Thoracic aorta (tissue), 2 donors: ENCODE measurements at places on chromosomes 13 and 19. TPM values are rescaled to one million over a fixed set of nuclear protein-coding genes. Genes with fewer than 3 reads are reported as not detected.

DNA sequence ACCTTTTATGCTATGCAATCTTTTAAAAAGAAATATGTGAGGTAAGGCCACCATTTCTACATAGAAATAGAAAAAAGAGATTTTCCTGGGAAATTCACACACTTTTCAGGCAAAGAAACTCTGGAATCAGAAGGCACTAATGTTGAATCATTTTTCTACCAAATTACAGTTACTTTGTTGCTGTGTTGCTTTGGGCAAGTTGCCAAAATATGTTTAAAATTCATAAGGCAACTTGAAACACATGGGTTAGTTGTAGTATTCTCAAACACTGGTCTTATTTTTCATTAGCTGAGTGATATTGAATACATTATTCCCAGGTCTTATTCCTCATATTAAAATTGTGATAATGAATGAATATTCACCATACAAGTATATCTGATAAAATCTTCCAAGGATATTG is 195.0 kb upstream of the SLITRK1 start:
- no peak for DNase-seq
- no peaks in the 10 kb centered on the region for H3K36me3 ChIP-seq
- H3K27ac ChIP-seq: no peak overlapping the region
- no peaks in the 10 kb centered on the region for H3K27me3 ChIP-seq

GRCh38 chr13:112222971-112223370 is 153.2 kb upstream of the SPACA7 start:
- H3K36me3 ChIP-seq: no peaks in the 10 kb centered on the region
- DNase-seq: no peak

GRCh38 chr19:16760990-16761389 is 41.3 kb downstream of the NWD1 start:
- H3K27me3 ChIP-seq: no peaks in the 10 kb centered on the region
- DNase-seq: no peak
- H3K4me1 ChIP-seq: no peaks in the 10 kb centered on the region
- H3K4me3 ChIP-seq: no peak overlapping the region
- H3K27ac ChIP-seq: no peak overlapping the region
- H3K36me3 ChIP-seq: no peaks in the 10 kb centered on the region

DNA sequence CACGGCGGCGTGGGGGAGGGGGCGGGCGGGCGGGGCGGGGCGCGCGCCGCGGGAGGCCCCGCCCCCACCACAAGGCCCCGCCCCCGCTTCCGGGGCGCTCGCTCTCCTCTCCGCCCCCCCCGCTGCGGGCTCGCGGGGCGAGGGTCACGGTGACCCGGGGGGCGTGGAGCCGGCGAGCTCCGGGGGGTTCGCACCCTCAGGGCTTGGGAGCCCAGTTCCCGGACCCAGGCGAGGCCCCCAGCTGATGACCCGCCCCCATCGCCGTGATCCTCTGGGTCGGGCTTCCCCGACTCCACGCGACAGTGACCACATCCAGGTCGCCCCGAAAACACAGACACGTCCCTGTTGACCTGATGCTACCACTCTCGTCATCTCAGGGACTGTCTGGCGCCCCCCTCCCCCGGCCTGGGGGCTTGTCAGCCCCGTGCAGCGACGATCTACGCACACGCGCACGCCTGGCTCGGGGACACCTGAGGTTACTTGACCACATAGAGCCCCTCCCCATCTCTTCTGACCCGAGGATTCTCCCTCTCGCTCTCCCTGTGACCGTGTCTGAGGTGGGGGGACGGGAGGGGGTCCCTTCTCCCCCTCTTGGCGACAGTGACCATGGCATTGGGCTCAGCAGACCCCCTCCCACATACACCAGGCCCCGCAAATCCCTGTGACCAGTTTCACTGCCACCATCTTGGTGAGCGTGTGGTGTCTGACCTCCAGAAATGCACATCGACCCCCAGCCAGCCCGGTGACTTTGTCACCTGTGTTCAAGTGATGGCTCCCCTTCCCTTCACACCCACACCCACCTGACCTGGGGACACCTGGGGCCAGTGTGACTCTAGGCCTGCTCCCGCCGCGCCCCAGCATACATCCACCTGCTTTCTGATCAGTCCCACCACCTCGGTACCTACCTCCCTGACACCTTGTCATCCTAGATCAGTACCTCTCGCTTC is 670 bp downstream of the MAP2K7 start:
- H3K4me1 ChIP-seq: peaks cover 43% of the 10 kb centered on the region
- H3K4me3 ChIP-seq: peak overlapping the region; percentile 76
- H3K27ac ChIP-seq: peak overlapping the region; percentile 64
- H3K27me3 ChIP-seq: no peaks in the 10 kb centered on the region
- no peaks in the 10 kb centered on the region for H3K36me3 ChIP-seq
- DNase-seq: no peak

DNA sequence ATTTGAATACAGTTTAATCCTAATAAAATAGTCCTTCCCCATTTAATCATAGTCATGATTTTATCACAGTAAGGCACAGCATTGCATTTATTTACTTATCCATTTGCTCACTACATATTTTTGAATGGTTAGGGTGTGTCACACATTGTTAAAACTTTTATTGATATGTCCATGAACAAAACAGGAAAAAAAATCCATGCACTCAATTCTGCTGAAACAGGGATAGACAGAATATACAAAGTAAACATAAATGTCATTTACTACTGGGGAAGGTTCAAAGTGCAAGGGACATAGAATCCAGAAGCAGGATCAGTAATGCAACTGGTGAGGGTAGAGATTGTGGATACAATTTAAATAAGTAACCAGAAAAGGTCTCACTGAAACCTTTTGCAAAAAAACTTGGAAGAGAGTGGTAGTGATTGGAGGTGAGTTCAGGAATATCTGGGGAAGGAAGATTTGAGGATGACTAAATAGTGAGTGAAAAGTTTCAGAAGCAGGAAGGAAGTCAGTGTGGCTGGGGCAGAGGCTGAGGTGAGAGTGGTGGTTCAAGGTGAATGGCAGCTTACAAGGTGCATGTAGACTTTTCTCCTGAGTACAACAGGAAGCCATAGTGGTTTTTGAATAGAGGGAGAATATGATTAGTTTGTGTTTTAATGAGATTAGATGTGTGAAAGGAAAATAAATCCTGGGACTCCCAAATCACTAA is 387.2 kb upstream of the ATXN8OS start:
- no peak for DNase-seq
- no peaks in the 10 kb centered on the region for H3K4me1 ChIP-seq
- H3K27me3 ChIP-seq: no peaks in the 10 kb centered on the region
- H3K4me3 ChIP-seq: no peak overlapping the region
- H3K27ac ChIP-seq: no peak overlapping the region

GRCh38 chr19:10555610-10555973 is 10.2 kb downstream of the KRI1 start:
- no peak overlapping the region for H3K27ac ChIP-seq
- DNase-seq: no peak
- no peaks in the 10 kb centered on the region for H3K4me1 ChIP-seq
- no peaks in the 10 kb centered on the region for H3K27me3 ChIP-seq

- H3K27me3 ChIP-seq: no peaks in the 10 kb centered on the region
- H3K4me3 ChIP-seq: no peak overlapping the region
- H3K27ac ChIP-seq: no peak overlapping the region
- peaks cover 15% of the 10 kb centered on the region for H3K36me3 ChIP-seq
- no peak for DNase-seq
Observed at GRCh38 chr19:14478113-14478545, 3.0 kb upstream of the PTGER1 start.

GRCh38 chr13:97124915-97125809 is 97.0 kb upstream of the MBNL2 start:
- H3K36me3 ChIP-seq: no peaks in the 10 kb centered on the region
- peaks cover 24% of the 10 kb centered on the region for H3K4me1 ChIP-seq
- no peak for DNase-seq
- no peak overlapping the region for H3K4me3 ChIP-seq

DNA sequence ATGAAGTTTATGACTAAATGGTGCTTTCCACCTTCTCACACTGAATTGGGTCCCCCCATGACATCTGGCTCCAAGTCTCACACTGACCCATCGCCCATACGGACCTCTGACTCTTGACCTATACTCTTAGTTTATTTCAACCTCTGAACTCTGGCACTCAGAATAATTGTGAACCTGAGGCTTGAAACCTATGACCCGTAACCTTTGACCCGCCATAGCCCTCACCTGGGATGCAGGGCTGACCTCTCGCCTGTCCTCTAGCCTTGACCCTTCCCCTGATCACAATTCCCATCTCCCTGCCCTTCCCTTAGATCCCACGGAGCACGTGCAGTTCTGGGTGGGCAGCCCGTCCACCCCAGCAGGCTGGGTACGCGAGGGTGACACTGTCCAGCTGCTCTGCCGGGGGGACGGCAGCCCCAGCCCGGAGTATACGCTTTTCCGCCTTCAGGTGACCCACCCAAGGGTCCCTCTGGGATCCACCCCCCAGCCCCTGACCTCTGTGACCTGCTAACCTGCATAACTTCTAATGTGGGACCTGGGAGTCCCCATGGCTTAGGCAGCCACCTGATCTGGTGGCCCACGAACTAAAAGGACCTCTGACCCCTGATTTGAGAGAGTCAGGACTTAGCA is 5.1 kb downstream of the BCAM start:
- no peak for DNase-seq
- H3K4me1 ChIP-seq: peaks cover 5% of the 10 kb centered on the region
- no peak overlapping the region for H3K27ac ChIP-seq
- H3K4me3 ChIP-seq: no peak overlapping the region
- H3K27me3 ChIP-seq: no peaks in the 10 kb centered on the region

DNA sequence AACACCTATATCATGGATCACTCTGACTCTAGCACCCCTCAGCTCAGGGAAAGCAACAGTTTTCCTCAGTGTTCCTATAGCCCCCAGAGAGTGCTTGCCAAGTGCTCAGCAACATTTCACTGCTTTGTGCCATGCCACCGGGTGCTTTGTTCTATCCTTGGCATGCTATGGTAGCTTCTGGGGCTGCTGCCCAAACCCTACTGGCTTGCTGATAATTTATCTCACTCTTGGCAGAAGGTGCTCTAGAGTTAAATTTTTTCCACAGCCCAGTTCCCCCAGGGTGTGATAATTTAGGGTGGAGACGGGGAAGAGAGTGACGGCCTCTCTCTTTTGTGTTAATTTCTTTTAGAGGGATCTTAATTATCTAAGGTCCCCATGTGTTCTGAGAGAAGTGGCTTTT is 12.6 kb upstream of the CSNK1A1L start:
- no peak overlapping the region for H3K27ac ChIP-seq
- no peak overlapping the region for H3K4me3 ChIP-seq
- H3K36me3 ChIP-seq: no peaks in the 10 kb centered on the region
- no peaks in the 10 kb centered on the region for H3K27me3 ChIP-seq
- DNase-seq: no peak

DNA sequence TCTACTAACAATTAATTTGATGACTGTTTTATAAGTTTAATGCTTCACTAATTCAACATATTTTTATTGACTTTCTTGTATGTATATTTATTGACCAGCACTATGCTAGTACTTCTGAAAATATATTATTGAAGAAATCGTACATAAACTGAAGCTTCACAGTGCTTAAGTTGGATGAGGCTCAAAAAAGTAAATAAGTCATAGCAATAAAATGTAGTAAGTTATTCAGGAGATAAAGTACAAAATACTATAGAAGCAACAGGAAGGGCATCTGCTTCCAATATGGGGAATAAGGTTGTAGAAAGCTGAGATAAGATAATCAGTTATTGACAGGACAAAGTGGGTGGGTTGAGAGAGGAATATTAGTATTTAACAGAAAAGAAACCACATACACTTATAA is 944.9 kb upstream of the MIR17HG start:
- H3K4me1 ChIP-seq: no peaks in the 10 kb centered on the region
- H3K36me3 ChIP-seq: no peaks in the 10 kb centered on the region
- H3K27me3 ChIP-seq: no peaks in the 10 kb centered on the region
- DNase-seq: no peak
- H3K27ac ChIP-seq: no peak overlapping the region
- H3K4me3 ChIP-seq: no peak overlapping the region

- no peaks in the 10 kb centered on the region for H3K4me1 ChIP-seq
- DNase-seq: no peak
- H3K36me3 ChIP-seq: no peaks in the 10 kb centered on the region
- no peaks in the 10 kb centered on the region for H3K27me3 ChIP-seq
- H3K27ac ChIP-seq: no peak overlapping the region
- H3K4me3 ChIP-seq: no peak overlapping the region
Observed at GRCh38 chr13:69155136-69155535, 952.5 kb upstream of the ATXN8OS start.

- H3K4me3 ChIP-seq: no peak overlapping the region
- no peak overlapping the region for H3K27ac ChIP-seq
- no peak for DNase-seq
- no peaks in the 10 kb centered on the region for H3K27me3 ChIP-seq
Observed at GRCh38 chr13:40063278-40063698, 407.8 kb downstream of the COG6 start.

DNA sequence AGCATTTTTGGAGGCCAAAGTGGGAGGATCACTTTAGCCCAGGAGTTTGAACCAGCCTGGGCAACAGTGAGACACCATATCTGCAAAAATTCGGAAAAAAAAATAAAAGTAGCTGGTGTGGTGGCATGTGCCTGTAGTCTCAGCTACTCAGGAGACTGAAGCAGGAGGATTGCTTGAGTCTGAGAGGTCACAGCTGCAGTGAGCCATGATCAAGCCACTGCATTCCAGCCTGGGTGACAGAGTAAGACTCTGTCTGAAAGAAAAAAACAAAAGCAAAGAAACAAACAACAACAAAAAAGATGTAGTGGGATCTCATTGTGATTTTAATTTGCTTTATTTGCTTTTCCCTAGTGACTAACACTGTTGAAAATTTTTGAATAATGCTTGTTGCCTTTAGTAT is 394.7 kb upstream of the KLHL1 start:
- H3K27ac ChIP-seq: no peak overlapping the region
- no peaks in the 10 kb centered on the region for H3K27me3 ChIP-seq
- H3K4me1 ChIP-seq: no peaks in the 10 kb centered on the region
- H3K4me3 ChIP-seq: no peak overlapping the region

GRCh38 chr13:107993239-107993949 is 221.9 kb downstream of the LIG4 start:
- DNase-seq: no peak
- H3K27me3 ChIP-seq: peaks cover 3% of the 10 kb centered on the region
- no peak overlapping the region for H3K4me3 ChIP-seq

DNA sequence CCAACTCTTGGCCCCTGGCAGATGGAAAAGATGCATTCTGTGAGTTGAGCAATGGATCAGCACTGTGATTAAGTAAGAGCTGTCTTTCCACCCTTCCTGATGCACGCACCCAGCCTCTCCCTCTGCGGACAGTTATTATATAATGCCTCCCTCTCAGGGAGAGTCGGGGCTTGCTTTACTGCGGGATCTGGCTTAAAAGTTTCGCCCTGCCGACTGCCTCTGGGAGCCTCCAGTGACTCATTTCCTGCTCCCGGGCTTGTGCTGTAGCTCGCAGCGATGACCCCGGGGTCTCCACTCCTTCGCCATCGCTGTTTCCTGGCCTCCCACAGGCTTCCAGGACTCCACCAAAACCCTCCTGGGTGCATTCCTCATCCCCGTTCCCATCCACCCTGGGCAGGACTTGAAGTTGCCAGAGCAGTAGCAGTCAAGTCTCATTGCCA is 107.4 kb upstream of the SLC7A1 start:
- DNase-seq: no peak
- no peak overlapping the region for H3K27ac ChIP-seq
- no peaks in the 10 kb centered on the region for H3K4me1 ChIP-seq

The JSRP1 gene
- not detected for total RNA-seq

The CLIP3 gene
- 21.3 TPM for total RNA-seq

The POSTN gene
- 145 TPM for total RNA-seq

The TMEM38A gene
- total RNA-seq: 7.6 TPM

The MBD3L3 gene
- not detected for total RNA-seq

The PRTN3 gene
- total RNA-seq: not detected

The CSNK1A1L gene
- total RNA-seq: not detected

The SPTBN4 gene
- total RNA-seq: 7.0 TPM

The GRIK5 gene
- 24.8 TPM for total RNA-seq

The KIR2DL4 gene
- total RNA-seq: not detected

The C1QTNF9B gene
- total RNA-seq: not detected

The CATSPERD gene
- total RNA-seq: 0.41 TPM
